Thoracic aorta (tissue), 2 donors: ENCODE measurements at places on chromosomes 2 and 18. TPM values are rescaled to one million over a fixed set of nuclear protein-coding genes. Genes with fewer than 3 reads are reported as not detected.

DNA sequence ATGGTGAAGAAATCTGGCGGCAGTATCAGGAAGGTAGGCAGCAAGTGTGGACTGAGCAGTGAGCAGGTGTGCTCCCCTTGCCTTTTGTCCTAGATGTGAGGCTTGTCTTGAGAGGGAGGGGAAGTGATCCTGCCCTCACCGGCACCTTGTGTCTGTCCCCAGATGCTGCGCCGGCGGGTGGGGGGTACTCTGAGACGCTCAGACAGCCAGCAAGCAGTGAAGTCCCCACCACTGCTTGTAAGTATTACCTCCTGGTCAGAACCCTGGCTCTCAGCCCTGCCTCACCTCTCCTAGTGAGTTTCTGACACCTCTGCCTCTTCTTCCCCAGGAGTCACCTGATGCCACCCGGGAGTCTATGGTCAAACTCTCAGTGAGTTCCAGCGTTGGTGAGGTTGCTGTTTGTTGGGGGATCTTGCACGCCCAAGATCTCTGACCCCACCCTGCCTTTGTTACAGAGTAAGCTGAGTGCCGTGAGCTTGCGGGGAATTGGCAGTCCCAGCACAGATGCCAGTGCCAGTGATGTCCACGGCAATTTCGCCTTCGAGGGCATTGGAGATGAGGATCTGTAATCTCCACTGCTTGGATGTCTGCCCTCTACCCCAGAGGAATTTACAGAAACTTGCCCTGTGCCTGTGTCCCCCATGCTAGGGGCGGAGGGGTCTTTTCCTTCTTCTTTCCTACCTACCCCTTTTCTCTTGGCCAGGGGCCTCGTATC lies 4.2 kb downstream of the ZNF513 start:
- DNase-seq: no peak

DNA sequence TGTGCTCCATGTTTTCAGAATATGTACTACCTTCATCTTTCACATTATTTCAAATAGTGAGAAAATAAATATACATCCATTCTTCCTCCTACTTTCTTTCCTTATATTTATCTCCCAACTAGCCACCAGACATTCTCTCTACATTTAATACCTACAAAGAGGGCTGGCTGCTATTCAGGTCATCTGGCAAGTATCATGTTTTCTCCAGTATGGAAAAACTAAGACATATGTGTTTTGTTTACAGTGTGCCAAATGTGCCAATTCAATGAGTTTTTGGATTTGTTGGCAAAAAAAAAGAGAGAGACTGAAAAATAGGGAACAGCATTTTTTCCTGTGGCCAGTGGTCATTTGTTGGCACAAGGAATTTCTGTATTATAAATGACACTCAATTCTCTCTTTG lies 1207.3 kb downstream of the DPP10 start:
- DNase-seq: no peak

GRCh38 chr18:38695559-38696280 lies 1130.1 kb upstream of the CELF4 start:
- DNase-seq: no peak

- no peak for DNase-seq
Observed at GRCh38 chr18:78732273-78733210, 247.1 kb upstream of the SALL3 start.

DNA sequence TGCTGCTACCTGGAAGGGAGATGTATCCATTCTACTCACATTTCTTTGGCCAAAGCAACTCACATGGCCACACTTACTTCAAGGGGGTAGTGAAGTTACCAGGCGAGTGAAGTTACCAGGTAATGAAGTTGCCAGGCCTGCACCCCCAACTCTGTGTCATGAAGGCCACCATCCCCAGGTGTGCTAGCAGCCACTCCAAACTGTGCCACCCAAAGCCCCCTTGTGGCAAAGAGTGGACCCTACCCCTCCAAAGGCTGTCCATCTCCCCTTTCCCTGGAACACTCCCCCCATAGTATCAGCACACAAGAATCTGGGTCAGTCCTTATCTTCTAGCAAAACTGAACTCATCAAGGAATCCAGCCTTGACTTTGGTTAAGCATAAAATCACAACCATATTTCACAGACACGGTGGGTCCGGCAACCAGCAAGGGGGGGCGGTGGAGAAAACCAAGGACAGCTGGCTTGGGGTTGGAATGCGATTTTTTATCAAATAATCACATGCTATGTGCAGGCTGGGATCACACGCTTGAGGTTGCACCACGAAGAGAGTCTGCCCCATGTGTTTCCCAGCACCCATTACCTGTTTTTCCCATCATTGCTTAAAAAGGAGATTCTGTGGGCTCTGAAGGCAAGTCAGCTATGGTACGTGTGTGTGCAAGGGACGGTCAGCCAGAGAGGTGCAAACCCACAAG lies 60.9 kb downstream of the ZFP36L2 start:
- DNase-seq: no peak

DNA sequence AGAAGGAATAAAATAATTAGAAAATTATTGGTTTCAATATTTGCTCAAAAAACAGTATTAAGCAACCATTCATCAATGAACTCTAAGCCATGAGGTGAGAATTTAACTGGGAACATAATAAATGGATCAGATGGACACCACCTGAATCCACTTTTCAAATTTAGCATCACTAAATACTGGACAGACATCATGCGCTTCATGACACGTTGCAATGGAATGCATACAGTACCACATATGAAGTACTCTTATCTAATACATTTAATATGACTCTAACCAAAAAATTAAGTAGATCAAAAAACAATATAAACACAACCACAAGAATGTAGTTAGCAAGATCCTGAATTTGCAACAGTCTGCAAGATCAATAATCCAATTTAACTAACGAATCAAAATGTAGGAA lies 76.6 kb downstream of the COBLL1 start:
- no peak for DNase-seq

DNA sequence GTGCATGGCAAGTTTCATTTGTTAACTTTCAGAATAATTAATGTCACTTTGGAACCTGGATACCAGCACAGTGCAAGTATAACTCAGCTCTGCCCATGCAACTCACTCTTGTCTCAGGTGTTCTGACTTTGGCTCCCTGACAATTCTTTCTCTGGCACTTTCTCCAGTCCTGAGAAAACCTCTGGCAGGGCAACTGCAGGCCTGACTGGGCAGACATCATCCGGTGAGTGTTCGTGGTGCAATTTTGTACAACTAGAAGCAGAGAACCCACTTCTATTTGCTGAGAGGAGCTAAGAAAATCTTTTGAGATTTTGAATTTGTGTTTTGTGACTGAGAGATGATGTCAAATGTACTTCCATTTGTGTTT lies 143.0 kb downstream of the AQP4 start:
- no peak for DNase-seq

- no peak for DNase-seq
Observed at GRCh38 chr18:55079481-55080355, 120.5 kb upstream of the CCDC68 start.

DNA sequence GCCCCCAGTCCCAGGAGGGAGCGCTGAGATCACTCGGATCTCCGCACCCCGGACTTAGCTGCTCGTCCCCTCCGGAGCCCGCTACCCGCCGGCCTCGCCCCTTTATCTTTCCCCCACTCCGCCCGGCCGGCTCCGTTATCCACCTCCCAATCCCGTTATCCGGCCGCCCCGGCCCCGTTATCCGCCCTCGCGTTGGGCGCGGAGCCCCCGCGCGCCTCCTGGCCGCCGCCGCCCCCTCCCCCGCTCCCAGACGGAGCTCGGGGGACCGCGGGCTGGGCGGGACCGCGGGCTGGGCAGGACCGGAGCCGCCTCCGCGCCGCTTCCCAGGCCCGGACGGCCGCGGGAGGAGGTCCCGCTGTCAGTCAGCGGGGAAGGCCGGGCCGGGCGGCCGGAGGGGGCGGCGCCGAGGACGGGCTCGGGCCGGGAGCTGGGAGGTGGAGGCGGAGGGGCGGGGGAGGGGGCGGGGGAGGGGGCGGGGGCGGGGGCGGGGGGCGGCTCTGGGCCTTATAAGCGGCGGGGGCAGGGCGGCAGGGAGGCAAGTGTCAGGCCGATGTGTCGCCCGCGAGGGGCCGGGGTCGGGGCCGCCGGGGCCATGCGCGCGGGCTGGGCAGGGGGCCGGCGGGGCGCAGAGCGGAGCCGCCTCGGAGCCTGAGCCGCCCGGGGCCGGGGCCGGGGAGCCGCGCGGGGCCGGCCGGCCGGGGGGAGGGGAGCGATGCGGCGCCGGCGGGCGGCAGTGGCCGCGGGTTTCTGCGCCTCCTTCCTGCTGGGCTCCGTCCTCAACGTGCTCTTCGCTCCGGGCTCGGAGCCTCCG lies at the start of gene PKDCC:
Gene PKDCC (plus strand): TSS at position 534 of the 811 bp plus-strand sequence. CDS start 179 bp downstream, at position 713.
- no peak for DNase-seq

GRCh38 chr2:175805442-175806124 lies 196.5 kb downstream of the LNPK start:
- no peak for DNase-seq

DNA sequence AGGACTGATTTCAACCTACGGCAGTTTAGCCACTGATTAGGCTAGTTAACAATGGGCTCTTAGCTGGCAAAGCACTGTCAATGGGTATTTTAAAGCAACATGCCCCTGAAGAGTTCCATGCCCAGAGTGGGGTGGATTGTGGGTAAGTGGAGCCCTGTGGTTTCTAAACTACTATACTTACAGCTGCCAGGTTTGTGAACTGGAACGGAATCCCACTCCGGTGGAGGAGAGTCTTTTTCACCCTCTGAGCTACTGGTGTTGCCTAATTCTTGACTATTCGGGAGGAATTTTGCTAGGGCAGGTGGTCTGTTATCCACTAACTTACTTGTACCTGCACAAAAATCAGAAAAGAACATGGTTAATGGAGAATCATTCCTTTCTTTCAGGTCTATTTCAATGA lies 52.6 kb downstream of the ZAP70 start:
- DNase-seq: no peak

The ONECUT2 gene
- not detected for total RNA-seq

The LOXHD1 gene
- total RNA-seq: 0.27 TPM

The CAPN13 gene
- not detected for total RNA-seq

The C1QL2 gene
- total RNA-seq: not detected
